ENCODE measurements at places on chromosomes 6 and 20. TPM values are rescaled to one million over a fixed set of nuclear protein-coding genes. Genes with fewer than 3 reads are reported as not detected.

DNA sequence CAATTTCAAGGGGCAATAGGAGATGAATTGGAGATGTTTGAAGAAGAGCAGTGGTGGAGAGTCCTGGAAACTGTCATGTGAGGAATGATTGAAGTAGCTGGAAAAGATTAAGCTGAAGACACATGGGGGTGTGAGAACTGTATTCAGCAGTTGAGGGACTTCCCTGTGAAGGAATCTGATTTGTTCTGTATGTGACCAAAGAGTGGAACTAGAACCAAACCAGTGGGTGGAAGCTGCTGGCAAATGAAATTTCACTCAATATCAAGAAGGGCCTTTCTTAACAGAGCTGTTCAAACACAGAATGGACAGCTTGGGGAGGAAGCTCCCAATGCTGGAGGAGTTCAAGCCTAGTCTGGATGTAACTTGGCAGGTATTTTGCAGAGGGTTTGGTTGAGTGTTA lies 21.3 kb downstream of the SEC23B start:
- DNase-seq, result no peak

- no peak for DNase-seq
Observed at GRCh38 chr20:63007646-63008488, 1.1 kb upstream of the BHLHE23 start.

OLIG3 gene
- not detected for polyA plus RNA-seq

AAR2 gene
- polyA plus RNA-seq, result 42.5 TPM

DNA sequence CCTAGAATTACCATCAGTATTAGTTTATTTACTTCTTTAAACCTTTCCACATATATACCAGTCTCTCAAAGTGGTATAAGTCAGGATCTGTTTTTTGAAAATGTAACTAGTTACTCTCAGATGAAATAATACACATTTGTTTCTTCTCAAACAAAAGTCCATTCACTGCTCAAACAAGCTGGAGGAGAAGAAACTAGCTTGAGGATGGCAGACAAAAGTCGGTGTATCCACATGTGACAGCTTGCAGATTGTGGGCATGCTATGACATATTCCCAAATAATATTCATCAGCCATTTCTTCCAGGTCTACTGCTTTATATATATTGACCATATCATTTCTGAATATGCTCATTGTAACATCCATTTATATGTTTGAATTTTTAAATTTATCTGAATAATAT lies 197.4 kb upstream of the KCNQ5 start:
- DNase-seq, result no peak

DNA sequence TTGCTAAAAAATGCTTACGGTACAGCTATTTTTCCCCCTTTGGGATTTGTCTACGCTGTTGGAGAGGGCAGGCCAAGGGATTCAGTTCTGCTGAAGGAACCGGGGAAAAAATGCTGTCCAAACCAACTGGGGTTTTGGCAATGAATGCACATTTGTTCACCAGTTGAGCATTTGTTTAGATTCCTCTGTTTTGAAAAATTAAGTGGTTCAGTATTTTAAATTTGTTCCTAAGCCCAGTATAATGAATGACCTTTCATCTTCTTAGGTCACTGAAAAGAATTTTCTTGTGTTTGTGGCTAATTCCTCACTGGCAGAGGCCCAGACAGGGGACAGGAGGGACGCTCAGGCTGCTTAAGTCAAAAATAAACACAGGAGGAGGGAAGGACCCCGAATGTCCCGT lies 10.8 kb upstream of the EYA2 start:
- no peak for DNase-seq

SEMG1 gene
- not detected for polyA plus RNA-seq

HLA-DQB2 gene
- 0.87 TPM for polyA plus RNA-seq

ATP9A gene
- 59.2 TPM for polyA plus RNA-seq

PSORS1C2 gene
- not detected for polyA plus RNA-seq

CFB gene
- 4.6 TPM for polyA plus RNA-seq

RPS21 gene
- polyA plus RNA-seq, result 759 TPM

BMP2 gene
- polyA plus RNA-seq, result 17.9 TPM

NMBR gene
- polyA plus RNA-seq, result 0.32 TPM

GRCh38 chr6:159960485-159960884 lies 8.4 kb upstream of the IGF2R start:
- no peak for DNase-seq

DNA sequence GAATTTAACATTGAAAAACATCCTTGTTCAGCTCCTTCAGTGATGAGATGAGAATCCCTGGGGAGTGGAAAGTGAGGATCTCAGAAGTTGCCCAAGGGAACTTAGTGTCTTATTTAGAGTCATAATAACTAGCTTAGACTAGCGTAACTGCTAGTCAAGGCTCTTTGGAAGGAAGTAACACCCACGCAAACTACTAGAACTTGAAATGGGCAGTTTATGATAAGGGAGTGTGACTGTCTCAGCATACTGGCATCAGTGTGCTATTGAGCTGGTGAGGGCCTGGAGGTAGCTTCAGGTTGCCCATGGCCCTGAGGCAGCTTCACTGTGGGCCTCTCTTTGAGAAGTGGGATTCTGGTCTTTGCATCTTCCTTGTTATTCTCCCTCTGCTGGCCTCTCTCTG lies 40.1 kb downstream of the SLX4IP start:
- DNase-seq, result no peak

- no peak for DNase-seq
Observed at GRCh38 chr20:43492101-43492500, 15.4 kb upstream of the L3MBTL1 start.

TRDN gene
- 2.2 TPM for polyA plus RNA-seq

GRCh38 chr6:16061818-16062217 lies 67.1 kb upstream of the MYLIP start:
- DNase-seq, result no peak

GRCh38 chr6:91198588-91199255 lies 611.9 kb upstream of the MAP3K7 start:
- no peak for DNase-seq

DNA sequence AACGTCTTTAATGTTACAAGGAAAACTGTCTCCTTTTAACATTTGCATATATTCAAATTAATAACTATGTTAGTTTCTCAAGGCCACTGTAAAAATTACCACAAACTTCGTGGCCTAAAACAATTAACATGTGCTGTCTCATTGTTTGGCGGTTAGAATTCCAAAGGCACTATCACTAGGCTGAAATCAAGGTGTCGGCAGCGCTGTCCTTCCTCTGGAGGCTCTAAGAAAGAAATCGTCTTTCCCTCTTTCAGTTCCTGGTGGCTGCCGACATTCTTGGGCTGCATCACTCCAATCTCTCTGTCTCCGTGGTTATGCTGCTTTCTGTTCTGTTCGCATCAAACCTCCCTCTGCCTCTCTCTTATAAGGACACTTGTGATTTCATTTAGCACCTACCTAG lies 4.2 kb downstream of the TPD52L1 start:
- no peak for DNase-seq

- DNase-seq, result no peak
Observed at GRCh38 chr6:47716207-47716606, 17.8 kb downstream of the ADGRF4 start.

BPIFB4 gene
- polyA plus RNA-seq, result not detected

DNA sequence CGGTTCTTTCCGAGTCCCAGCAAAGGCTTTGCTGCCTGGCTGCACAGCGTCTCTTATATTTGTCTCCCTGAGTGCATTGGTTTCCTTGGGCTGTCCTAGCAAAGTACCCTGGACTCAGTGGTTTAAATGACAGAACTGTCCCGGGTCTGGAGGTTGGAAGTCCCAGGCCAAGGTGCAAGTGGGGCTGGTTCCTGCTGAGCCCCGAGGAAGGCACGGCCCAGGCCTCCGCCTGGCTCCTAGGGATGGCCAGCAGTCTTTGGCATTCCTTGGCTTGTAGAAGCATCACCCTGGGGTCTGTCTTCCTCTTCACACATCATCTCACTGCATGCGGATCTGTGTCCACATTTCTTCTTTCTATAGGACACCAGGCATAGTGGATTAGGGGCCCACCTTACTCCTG lies 64.8 kb upstream of the QKI start:
- no peak for DNase-seq

PLCB1 gene
- 23.0 TPM for polyA plus RNA-seq

DNA sequence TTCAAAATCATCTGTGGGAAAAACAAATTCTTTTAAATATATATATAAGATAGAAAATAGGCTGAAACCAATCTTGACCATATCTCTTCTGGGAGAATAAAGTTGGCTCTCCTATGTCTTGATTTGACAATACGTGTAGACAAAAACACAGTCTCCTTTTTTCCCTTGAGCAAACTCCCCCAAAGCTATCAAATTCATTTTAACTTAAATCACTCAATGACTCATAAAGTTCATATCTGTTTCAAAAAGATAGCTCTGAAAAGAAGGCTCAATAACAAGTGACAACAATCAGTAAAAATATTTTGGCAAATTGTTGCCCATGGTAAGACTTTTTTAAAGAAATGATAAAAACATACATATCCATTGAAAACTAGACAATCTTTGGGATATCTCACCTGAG lies 236.0 kb upstream of the TENT5A start:
- DNase-seq, result no peak

BCAS1 gene
- polyA plus RNA-seq, result 0.66 TPM

- no peak for DNase-seq
Observed at GRCh38 chr20:52256454-52256853, 64.9 kb upstream of the ZFP64 start.

- no peak for DNase-seq
Observed at GRCh38 chr6:133567636-133568035, 321.3 kb upstream of the TCF21 start.

- DNase-seq, result no peak
Observed at GRCh38 chr20:63409066-63409833, 48.1 kb upstream of the CHRNA4 start.

- DNase-seq, result no peak
Observed at GRCh38 chr6:34273242-34273805, 24.5 kb upstream of the SMIM29 start.

TRIM40 gene
- not detected for polyA plus RNA-seq

DNA sequence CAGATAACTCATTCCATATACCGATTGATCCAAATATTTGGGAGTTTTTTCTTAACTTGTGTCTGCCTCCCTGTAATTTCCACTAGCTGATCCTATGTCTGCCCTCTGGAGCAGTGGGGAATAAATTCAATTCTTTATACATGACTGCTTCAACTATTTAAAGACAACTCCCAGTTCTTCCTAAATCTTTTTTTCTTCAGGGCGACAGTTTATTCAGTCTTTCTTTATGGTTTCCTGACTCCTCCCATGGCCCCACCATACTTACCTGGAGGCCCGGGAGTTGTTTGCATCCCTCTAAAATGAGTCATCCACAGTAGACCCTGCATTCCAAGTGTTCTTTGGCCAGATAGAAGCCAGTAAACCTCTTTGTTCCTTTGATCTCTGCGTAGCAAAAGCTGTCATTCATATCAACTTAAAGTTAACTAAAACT lies 73.6 kb downstream of the LCA5 start:
- no peak for DNase-seq

PRKN gene
- 1.5 TPM for polyA plus RNA-seq

DNA sequence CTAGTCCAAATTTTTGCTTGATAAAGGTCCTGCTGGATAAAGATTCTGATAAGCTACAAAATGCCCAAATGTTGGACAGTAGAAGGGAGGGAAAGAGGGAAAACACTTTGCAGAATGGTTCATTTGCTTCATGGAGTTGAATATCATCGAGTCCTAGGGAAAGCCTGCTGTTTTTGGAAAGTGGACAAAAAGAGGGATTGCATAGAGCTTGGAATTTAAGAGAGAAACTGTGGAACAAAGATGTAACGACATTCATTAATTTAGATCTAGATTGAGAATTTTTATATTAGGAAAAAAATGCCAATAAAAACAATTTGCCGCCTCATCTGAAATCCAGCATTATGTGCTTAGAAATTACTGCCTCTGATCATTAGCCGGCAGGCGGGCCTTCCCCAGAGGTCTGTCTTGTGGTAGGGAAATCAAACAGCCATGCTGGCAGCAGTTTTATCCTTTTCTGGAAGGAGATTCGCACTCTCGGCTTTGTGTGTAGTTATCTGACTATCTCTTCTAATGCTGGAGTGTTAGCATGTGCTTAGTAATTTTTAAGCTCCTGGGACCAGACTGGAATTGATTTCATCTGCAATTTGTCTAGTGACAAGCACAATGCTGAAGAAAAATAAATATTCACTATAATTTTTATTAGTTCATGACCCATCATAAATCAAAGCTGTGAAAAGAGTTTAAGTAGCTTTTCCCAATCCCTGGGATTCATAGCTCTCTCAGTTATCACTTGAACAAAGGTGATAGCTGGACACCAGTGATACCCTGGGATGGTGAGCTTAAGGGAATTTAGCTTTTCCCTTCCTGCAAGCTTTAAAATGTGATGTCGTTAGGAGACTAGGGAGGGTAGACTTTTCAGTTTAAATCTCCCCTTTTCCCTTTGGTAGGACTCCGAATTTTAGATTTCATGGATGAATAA lies 329.5 kb downstream of the PRL start:
- DNase-seq, result no peak

- DNase-seq, result no peak
Observed at GRCh38 chr6:43978473-43979346, 148.5 kb downstream of the MRPL14 start.

CST3 gene
- 129 TPM for polyA plus RNA-seq

DNA sequence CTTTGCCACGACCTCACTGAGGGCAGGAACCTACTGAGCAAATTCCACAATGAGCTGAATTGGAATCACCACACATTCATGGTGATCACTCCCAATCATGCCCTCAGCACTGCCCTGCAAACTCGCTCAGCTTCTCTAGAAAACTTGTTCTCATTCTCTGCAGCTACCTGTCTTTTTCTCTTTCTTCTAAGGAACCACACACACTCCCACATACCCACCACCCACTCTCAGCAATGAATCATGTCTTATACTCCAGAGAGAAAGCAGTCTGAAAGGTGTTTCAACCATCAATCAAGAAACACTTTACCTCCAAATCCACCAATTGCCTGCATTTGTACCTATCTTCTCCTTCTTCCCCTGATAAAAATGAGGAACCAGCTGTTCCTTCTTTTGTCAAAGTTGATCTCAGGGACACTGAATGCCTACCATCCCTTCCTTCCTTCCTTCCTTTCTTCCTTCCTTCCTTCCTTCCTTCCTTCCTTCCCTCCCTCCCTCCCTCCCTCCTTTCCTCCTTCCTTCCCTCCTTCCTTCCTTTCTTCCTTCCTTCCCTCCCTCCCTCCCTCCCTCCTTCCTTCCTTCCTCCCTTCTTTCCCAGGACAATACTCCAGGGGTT lies 84.6 kb upstream of the SGK1 start:
- no peak for DNase-seq

- DNase-seq, result no peak
Observed at GRCh38 chr6:48471326-48471725, 360.3 kb upstream of the PTCHD4 start.

DZANK1 gene
- polyA plus RNA-seq, result 7.2 TPM

DNA sequence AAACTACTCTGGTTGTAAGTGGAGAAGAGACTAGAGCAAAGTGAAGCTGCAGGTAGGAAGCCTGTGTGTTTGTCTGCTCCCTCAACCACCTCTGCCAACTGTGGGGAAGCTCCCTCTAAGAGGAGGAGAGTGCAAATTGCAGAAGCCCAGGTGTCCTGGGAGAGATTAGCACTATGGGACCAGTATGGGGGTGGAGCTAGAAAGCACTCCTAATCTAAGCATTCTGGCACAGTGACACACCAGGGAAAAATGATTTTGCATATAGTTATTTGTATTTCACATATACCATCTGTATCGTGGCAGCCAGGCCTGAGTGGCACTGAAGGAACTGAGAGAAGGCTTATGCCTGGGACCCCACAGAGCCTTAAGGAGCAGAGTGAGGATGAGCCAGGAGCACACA lies 12.8 kb downstream of the GSTA1 start:
- no peak for DNase-seq

KIFC1 gene
- 35.0 TPM for polyA plus RNA-seq

GRCh38 chr6:90080876-90081481 lies 186.7 kb downstream of the GJA10 start:
- DNase-seq, result no peak

- DNase-seq, result no peak
Observed at GRCh38 chr6:107144666-107145065, 29.4 kb upstream of the BEND3 start.

GRCh38 chr6:161487694-161488093 lies 213.8 kb upstream of the AGPAT4 start:
- no peak for DNase-seq
